ENCODE measurements at places on chromosomes 2 and 18.
A peak's percentile ranks its signal among the peaks of the same experiment; 100 is the strongest.

GRCh38 chr18:14949800-14950664, 202.1 kb downstream of the ANKRD30B start:
- DNase-seq, result no peak

DNA sequence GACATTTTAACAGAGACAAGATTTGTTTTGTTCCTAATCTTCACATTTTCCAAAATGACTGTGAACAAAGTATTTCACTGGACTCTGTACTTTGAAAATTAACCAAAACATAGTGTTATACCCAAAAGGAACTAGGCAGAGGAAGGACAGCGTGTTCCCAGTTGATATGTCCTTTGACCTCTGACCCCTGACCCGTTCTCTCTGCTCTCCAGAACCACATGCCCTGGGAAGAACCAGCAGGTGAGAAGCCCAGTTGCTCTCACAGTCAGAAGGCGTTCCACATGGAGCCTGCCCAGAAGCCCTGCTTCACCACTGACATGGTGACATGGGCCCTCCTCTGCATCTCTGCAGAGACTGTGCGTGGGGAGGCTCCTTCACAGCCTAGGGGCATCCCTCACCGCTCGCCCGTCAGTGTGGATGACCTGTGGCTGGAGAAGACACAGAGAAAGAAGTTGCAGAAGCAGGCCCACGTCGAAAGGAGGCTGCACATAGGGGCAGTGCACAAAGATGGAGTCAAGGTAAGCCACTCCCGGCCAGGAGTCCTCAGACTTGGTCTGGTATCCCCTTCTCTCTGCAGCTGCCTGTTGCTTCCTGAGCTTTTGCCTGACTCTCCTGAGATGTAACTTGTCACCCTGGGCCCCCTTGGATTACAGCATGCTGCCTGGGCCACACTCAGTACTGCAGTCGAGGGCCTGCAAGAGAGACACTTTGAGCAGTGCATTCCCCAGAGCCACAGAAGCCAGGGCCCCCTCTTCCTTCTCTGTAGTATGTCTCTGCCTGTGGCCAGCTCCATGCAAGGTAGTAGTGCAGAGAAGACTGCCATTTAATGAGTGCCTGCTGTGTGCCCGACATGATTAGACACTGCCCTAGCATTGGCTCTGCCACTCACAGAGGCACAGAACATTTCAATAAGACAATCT, 94.3 kb downstream of the ARHGEF4 start:
- no peak for DNase-seq

GRCh38 chr2:121960251-121960650, 204.8 kb downstream of the TSN start:
- no peak for DNase-seq

- DNase-seq, result no peak
Observed at GRCh38 chr2:64260817-64261216, 116.6 kb upstream of the PELI1 start.

GRCh38 chr18:61935362-61935761, 42.6 kb upstream of the RNF152 start:
- no peak for DNase-seq

- DNase-seq, result no peak
Observed at GRCh38 chr2:212421556-212422334, 116.9 kb downstream of the ERBB4 start.

- DNase-seq, result no peak
Observed at GRCh38 chr2:173991856-173992588, 26.8 kb upstream of the SP3 start.

DNA sequence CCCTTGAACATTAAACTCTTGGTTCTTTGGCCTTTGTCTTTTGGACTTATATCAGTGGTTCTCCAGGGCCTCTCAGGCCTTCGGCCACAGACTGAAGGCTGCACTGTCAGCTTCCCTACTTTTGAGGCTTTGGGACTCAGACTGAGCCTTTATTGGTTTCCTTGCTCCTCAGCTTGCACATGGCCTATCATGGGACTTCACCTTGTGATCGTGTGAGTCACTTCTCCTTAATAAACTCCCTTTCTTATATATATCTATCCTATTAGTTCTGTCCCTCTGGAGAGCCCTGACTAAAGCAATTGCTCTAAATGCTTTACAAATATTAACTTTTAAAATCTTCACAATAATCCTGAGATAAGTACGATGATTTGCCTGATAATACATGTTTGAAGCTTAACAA, 353.6 kb upstream of the TRIB2 start:
- no peak for DNase-seq

DNA sequence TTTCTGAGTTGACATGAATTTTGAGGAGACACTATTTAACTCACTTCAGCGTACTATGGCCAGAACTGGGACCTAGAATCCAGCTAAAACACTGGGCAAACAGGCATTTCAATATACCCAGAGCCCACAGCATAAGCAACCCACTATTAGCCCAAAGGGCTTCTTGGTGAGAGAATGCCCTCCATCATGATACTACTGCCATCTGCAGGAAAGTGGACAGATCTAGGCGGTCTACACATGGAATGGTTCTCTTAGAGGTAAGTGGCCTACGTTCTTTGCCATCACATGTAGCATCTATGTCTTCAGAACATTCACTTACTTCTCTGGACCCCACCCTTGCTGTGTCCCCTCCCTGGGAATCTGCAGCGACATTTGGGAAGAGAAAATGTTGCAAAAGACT, 181.3 kb upstream of the LINC00305 start:
- DNase-seq, result no peak

- no peak for DNase-seq
Observed at GRCh38 chr2:79670198-79670597, 157.3 kb downstream of the CTNNA2 start.

DNA sequence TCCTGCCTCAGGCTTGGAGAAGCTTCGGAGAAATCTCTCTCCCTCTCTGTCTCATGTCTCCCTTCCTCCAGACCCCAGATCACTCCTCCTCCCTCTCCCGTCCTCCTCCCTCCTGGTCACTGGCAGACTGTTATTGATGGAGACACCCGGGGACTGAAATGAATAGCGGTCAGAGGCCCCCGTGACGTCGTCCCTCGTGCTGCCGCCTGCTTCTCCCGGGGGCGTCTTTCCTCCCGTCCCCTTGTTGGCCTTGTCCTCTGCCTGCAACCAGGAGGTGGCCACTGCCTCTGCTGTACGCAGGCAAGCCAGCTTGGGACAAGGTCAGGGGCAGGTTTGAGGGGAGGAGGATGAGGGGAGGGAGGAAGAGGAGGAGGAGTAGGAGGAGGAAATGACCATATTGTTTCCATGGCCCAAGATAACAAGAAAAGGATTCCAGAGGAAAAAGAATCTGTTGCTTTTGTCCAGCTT, 78.2 kb downstream of the CELF4 start:
- no peak for DNase-seq

- DNase-seq, result no peak
Observed at GRCh38 chr2:45745231-45745630, 93.8 kb downstream of the PRKCE start.

GRCh38 chr18:48854780-48855179, 96.0 kb downstream of the SMAD7 start:
- DNase-seq, result no peak

GRCh38 chr2:149924028-149924427, 336.5 kb upstream of the MMADHC start:
- DNase-seq, result no peak

DNA sequence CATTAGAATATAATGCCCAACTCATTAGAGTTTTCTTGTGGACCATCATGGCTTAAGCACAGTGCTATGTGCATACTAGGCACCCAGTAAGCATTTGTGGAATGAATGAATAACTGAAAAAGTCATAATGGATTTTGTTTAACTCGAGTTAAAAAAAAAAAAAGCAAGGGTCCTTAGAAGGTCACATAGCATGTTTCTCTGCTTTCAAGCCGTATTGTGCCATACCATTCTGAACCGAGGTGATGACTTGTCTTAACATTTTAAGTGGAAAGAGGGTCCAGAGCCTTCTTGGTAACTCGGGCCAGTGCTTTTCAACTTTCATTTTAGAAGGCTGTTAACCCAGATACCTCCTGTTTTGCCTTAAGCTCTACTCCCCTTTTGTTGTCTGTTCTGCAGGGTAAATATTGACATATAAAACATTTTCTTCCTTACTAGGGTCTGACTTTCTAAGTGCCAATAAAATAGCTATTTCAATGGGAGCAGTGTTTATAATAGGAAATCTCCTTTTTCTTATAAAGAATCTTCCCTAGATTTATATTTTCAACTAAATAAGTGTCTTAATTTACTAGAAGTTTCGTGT, 787 bp upstream of the ADGRF3 start:
- DNase-seq, result no peak

GRCh38 chr2:45905632-45905958, 254.1 kb downstream of the PRKCE start:
- no peak for DNase-seq

DNA sequence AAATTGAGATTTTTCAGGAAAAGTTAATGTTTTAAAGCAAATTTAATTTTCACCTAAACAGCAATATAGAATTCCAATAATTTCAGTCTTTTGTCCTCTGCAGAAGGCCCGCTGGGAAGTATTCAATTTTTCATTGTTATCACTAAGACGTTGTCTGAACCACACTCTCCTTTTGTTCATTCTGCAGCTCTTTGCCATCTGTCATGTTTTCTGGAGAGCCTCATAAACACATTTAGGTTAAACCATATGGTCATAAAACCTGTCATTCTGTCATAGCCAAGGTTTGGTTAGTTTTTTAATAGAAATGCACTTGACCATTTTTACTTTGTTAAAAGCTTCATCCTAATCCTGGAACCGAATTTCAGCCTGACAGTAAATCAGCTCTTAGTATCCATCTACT, 54.0 kb upstream of the PGAP1 start:
- DNase-seq, result no peak

DNA sequence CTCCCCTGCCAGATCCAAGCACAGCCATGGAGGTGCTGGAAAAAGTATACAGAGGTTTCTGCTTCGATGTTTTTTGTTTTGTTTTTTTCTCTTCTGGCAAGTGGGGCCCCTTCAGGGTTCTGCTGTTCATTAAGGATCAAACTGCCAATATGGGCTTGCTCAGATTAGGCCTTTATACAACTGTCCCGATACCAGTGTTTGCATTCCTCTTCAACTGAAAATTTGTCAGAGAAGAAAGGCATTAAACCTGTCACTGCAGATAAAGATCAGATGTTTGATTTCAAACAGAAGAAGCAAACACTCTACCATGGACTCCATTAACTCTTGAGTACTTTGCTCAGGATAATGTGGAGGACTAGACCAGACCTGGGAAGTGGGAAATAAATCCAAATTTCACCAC, 396.0 kb upstream of the SMIM21 start:
- DNase-seq, result peak; percentile 29

GRCh38 chr2:111706481-111707001, 177.5 kb downstream of the ANAPC1 start:
- no peak for DNase-seq

- no peak for DNase-seq
Observed at GRCh38 chr2:129459881-129460280, 519.6 kb upstream of the RAB6C start.

- DNase-seq, result no peak
Observed at GRCh38 chr2:170161516-170162270, 16.3 kb upstream of the MYO3B start.

- DNase-seq, result no peak
Observed at GRCh38 chr2:25497918-25498407, 156.2 kb upstream of the DNMT3A start.

GRCh38 chr18:49694402-49694801, 118.9 kb downstream of the ACAA2 start:
- DNase-seq, result no peak

DNA sequence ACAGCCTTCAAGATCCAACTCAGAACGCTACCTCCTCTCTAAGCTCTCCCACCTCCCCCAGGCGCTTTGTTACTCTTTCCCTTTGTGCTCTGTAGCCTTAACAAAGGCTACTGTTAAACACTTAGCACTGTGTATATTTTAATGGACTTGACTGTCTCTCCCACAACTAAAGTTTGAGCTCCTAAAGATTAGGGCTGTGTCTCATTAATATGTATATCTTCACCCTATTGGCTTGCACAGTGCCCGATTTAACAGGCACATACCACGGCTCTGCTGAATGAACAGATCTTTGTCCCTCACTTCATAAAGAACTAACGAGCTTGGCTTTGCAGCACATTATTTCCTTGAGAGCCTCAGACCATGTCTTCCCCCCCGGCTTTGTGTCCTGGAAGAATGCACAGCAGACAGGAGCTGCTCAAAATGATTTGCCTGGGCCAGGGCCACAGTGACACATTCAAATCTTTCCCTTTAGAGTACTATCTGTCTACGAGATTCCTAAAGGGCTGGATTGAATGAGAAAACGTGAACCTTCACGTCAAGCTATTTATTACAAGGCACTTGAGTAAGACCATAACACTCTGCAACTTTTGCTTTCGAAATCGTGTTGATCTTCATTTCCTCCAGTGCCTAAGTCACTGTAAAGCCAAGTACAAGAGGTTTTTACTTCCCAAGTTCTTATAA, 22.1 kb downstream of the ABHD3 start:
- no peak for DNase-seq

DNA sequence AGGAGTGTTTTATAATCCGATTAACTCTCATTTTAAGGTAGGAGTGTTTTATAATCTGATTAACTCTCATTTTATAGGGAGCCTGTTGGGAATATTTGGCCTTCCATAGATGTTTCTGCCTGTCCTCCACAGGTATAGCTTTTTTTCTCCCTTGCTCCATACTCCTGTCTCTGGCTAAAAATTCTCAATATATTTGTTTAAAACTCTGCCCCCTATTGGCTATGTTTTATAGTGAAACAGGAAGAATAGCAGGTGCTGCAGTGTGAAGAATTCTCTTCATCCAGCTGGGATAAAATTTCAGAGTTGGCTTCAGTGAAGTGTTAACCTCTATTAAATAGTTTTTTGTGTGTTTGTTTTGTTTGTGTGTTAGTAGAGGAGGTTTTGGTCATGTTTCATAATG, 1046.0 kb upstream of the TMEFF2 start:
- DNase-seq, result no peak

- no peak for DNase-seq
Observed at GRCh38 chr2:241519669-241520068, 11.3 kb upstream of the STK25 start.

- no peak for DNase-seq
Observed at GRCh38 chr18:79801641-79802040, 3.9 kb downstream of the KCNG2 start.

DNA sequence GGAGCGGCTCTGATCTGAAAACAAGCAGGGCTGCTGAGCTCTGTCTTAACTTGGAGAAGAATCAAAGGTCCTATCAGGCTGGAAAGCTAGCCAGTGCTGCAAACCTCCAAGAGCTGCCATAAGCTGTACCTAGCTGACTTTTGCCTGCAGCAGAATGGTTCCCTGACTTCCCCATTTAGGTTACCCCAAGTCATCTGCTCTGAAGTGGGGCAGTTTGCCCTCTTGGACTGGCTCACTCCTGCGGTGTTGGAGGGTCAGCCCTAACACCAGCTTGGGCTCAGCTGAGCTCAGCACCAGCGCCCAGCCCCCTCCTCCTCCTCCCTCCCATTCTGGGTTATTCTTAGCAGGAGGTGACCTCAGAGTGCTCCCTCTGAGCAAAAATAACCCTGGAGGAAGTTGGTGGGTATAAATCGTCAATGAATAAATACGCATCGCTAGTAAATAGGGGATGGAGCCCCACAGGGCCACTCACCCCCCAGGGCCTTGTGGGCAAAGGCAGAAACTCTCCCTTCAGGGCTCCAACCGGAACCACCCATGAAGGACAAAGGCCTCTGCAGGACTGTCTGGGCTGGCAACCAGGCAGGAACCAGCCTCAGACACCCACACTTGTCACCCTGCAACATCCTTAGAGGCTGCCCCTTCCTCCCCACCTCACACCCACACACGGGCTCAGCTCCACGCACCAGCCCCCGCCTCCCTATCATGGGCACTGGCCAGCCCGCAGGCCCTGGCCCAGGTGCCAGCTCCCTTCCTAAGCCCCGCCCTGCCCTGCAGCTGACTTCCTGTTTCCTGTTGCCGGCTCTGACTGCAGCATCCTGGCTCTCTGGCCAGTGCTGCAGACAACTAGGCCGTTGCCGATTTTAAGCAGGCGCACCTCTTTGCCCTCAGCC, 46.9 kb downstream of the DNMT3A start:
- no peak for DNase-seq

- DNase-seq, result no peak
Observed at GRCh38 chr18:50024466-50024865, 170.5 kb downstream of the MYO5B start.

All from urinary bladder (tissue), 4 donors.